ENCODE measurements at places on chromosomes 1 and 21.

GRCh38 chr1:45846931-45847330, 43.5 kb downstream of the MAST2 start:
- no peak for DNase-seq

DNA sequence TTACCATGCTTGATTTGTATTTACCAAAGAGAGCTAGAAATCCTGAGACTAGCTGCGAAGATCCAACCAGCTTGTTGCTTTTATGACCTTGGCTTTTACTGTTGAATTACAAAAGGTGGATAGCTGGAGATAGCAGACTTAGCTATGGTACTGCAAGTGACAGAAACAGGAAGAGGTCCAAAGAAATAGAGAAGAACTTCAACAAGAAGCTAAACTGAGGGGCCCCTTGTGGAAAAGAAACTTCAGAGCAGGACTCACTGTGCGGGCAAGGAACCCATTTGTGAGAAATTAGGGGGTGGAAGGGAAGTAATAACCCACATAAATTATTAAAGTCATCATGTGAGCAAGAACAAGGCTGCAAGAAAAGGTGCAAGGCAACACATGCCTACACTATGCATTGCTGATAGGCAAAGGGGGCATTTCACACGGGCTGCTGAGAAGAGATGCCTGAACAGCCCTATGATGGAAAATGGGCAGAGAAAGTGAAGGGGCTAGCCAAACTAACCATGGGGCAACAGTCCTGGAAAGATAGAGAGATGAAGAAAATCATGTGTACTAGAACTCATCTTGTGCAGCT, 116.6 kb upstream of the PRDX6 start:
- DNase-seq, result no peak

GRCh38 chr1:208541225-208541855, 297.2 kb upstream of the PLXNA2 start:
- no peak for DNase-seq

DNA sequence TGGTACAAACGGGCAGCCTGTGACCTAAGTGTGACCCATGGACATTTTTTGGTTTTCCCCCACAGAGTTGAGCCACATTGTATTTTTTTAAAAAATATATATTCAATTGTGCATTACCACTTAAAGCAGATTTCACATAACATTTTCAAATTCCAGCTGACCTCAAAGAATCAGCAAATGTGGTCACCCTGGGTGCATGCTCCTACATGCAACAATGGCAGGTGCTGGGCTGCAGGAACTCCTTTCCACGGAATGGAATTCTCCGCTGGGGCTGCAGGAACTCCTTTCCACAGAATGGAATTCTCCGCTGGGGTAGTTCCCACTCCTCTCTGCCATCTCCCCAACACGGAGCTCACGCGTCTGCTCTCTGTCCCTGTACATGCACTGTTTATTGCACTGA, 68.7 kb downstream of the MAP10 start:
- DNase-seq, result no peak

GRCh38 chr1:45995298-45995697, 137.1 kb downstream of the PIK3R3 start:
- no peak for DNase-seq

DNA sequence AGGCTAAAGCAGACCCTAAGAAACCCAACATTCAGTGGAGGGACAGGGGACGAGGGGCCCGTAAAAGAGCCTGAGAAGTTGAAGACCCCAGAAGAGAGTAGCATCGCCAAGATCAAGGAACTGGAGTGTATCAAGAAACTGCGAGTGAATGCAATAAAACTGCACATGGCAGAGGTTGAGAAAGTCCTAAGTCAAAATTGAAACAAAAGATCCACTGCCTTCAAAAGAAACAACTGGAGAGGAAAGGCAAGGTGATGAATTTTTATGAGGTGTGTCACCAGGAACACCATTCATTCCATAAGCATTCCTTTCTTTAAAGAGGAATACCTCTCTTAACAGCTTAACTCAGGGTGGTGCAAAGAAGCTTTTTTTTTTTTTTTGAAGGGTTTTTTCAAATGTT, 38.3 kb upstream of the ADORA3 start:
- DNase-seq, result no peak

All from retinal pigment epithelial cell (primary cell).